ENCODE measurements at places on chromosomes 1 and 21.

DNA sequence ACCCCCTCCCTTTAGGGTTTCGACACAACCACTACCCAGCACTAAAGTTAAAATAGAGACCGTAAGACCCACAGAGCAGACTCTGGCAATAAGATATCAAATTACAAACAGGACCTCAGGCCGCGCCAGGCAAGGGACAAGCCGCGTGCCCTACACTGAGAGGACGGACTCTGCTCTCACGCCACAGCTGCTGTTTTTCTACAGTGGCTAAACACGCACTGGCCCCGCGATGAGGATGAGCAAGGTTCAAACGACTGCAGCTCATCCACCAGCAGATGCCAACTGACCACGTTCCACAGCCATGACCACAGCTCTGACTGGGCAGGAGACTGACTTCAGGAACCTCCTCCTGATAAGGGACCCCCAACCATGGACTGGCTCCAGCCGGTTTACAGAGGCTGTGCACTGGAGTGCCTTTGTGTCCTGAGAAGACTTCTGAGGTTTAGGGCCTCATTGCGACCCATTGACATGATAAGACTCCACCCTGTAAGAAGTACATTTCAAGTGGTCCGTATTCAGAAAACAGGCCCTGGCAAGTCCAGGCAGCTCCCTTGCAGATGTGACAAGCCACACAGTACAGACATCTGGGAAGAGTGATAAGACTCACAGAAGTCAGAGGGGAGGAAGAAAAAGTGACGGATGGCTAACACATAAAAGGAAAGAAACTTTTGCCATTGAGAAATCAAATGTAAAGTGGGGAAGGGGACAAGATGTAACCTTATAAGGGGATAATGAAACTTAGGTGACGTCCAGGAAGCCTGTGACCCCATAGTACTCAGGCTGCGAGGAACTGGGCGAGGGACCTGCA, 1.5 kb upstream of the KRTAP10-6 start:
- DNase-seq, result no peak

DNA sequence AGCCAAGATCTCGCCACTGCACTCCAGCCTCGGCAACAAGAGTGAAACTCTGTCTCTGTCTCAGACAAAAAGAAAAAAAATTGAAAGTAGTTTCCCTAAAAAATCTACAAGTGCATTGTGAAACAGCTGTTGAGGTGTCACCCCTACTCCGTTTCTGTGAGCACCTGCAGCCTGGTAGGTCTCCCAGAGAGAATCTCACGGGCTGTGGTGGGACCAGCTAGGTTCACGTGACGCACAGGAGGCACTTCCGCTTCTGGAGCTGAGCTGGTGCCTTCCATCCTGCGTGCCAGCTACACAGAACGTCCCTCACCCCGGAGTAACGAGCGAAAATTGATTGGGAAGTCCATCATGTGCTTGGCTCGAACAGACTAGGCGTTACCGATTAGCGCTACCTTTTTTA, 66.8 kb downstream of the COL24A1 start:
- DNase-seq, result no peak

- no peak for DNase-seq
Measured at GRCh38 chr1:24199291-24199900, 12.3 kb upstream of the IFNLR1 start.

DNA sequence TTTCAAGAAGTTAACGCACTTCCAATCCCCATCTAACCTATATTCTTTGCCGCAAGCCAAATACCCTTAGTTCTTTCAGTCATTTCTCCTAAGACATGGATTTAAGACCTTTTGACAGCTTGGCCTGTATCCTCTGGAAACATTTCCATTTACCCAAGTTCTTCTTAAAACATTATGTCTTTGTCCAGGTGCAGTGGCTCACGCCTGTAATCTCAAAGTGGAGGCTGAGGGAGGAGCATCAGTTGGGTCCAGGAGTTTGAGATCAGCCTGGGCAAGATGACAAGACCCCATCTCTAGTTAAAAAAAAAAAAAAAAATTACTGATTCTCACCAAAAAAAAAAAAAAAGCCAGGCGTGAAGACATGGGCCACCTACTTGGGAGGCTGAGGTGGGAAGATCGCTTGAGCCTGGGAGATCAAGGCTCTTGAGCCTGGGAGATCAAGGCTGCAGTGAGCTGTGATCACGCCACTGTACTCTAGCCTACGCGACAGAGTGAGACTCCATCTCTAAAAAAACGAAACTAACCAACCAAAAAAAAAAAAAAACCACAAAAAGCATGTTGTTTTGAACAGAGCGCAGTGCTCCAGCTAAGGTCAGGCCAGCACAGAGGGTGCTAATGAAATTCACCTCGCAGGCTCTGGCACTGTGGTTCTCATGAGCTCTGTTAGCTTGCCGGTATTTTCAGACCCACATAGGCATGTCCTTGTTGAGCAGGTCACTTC, 36.0 kb downstream of the NUAK2 start:
- no peak for DNase-seq

- no peak for DNase-seq
Measured at GRCh38 chr1:173241528-173242347, 34.6 kb upstream of the TNFSF4 start.
